ENCODE measurements at places on chromosomes 16 and 17.

- no peak for DNase-seq
Observed at GRCh38 chr16:71540-72401, 660 bp downstream of the RHBDF1 start.

GRCh38 chr16:77974883-77975282, 47.5 kb upstream of the CLEC3A start:
- no peak for DNase-seq

DNA sequence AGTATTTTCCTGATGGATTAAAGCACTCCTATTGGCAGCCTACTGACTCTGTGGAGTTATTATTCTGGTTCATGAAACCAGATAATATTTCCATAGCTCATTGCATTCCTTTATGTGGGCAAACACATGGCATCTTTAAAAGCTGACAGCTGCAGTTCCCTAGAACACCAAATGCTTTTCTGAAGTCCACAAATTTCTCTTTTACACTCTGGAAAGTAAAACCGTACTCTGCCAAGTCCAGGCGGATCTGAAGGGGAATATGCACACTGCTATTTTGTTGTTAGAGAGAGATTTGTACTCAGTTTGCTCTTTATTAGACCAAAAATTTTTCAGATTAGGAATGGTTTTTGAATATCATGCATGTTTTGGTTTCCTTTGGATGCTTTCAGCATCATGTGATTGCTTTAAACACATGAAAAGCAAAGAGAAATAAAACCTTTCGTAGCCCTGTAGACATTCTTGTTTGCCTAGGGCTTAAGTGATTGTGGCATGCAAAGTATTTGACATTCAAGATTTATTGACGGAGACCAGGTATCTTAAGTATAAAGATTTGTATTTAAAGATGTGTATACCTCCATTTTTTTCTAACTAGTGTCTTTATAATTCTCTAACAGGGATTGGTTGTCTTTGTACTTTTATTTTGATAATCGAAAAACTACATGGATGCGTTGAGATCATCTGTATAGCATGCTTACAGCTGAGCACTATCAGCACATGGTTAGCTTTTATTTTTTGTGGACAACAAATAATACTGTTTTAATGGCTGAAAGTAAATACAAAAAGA, 19.5 kb downstream of the SEC14L1 start:
- no peak for DNase-seq

GRCh38 chr16:69463876-69464275, 39.5 kb downstream of the CYB5B start:
- no peak for DNase-seq

GRCh38 chr16:12453832-12454231, 349.9 kb downstream of the CPPED1 start:
- no peak for DNase-seq

Data from bone marrow (tissue), 2 donors.